ENCODE measurements at places on chromosomes 13 and 19.

DNA sequence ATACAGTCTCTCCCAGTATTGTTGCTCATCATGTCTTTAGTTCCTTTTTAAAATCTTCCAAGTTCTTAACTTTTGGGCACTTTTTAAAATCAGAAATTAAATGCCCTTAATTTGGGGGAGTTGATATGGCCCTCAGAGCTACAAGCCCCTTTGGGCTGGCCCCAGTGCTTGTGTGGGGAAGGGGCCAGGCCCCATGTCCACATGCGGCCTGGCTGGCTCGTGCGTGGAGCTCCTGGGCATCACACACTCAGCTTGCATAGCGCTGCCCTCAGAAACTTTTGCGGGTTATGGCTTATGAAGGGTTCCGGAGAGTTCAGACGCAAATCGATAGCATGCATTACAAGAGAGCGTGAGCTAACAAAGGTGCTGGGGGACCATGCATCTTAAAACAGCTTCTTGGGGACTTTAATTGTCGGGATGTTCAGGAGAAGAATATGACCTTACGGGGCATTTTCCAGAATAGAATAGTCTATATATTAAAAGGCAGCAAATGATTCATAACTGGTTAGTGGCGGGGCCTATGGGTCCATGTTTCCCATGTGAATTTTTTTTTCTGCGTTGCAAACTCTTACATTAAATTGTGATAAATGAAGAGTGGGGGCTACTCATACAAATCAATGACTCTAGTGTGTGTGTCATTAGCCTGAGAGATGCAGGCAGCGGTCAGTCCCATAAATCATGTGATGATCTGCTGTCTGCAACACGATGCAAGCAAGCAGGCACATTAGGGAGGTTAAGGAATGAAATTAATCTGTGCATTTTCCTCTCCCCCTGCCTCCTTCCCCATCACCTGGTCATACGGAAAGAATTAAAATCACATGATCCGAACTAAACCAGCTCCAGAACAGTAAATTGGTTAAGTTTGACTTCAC lies 185.8 kb upstream of the TSHZ3 start:
- no peak for DNase-seq

DNA sequence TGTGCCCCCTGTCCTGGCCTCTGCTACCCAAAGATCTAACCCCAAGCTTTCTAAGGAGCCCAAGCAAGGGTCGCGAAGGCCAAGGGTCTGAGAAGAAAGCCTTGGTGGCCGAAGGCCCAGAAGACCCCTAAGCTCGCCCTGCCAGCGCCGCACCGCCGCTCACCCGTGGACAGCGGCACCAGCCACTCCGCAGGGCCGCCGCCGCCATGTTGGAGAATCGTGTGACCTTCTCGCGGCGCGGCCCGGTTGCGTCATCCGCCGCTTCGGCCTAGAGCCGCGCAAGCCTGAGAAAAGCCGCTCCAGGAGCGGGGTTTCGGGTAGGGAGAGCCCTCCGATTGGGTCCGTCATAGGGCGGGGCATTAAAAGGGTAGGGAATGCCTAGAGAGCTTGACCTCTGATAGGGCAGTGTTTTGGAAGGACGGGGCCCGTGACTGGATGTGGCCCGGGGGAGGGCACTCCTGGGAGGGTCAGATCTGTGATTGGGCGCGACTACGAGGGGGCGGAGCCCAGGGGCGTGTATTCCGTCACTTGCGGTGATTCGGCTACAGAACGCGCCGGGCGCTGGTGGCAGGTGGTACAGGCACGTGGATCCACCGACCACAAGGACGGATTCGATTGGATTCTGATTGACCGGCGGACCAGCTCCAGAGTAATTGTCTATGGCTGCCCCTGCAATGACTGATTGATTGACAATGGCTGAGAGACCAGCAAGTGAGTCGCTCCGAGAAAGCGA lies at the start of gene TIMM44:
TSS of gene TIMM44 (minus strand) at position 223 of the 733 bp plus-strand sequence. CDS start at position 208, 15 bp downstream.
- DNase-seq, result peak; percentile 99

- no peak for DNase-seq
These were observed 684.4 kb upstream of the PCDH9 start for GRCh38 chr13:67914535-67914934.

DNA sequence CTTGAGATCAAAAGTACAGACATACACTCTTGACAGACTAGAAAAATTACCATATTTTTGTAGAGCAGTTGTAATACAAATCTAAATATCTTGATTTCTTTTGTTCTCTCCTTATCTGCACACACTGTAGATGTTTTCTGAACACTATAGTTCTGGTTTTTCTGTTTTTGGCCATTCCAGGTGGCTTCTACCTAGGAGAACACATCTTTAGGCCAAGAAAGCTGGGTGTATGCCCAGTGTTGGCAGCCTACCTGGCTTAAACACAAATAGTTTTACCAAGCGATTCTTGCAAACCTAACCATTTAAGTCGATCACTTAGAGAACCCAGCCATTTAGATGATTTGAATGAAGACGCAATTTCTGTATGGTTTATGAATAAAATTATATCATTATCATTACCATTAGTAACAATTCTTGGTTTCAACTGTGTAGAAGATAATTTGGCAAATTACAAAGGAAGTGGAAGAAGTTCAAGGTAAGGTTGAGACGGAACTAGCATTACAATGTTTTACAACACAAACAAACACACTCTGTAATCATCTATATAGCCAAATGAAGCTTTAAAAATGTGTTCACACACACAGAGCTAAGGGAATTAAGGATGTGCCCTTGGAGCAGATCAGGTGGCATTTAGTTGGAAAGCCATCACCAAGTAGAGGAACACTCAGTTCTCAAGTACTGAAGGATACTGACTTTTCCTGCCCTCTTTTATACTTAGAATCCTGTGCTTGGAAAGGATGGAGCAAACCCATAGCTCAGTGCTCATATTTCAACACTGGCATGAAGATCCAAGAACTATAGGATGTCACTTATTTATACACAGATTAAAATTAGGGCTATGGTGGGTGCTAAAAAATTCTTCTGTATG lies 36.2 kb downstream of the ERCC5 start:
- no peak for DNase-seq

All from endothelial cell of umbilical vein (primary cell).